ENCODE measurements at places on chromosomes 3 and 15.

- H3K36me3 ChIP-seq, result no peaks in the 10 kb centered on the region
- no peak for DNase-seq
- H3K27me3 ChIP-seq, result peaks cover 4% of the 10 kb centered on the region
Measured at GRCh38 chr15:68620721-68621527, 42.1 kb downstream of the CORO2B start.

DNA sequence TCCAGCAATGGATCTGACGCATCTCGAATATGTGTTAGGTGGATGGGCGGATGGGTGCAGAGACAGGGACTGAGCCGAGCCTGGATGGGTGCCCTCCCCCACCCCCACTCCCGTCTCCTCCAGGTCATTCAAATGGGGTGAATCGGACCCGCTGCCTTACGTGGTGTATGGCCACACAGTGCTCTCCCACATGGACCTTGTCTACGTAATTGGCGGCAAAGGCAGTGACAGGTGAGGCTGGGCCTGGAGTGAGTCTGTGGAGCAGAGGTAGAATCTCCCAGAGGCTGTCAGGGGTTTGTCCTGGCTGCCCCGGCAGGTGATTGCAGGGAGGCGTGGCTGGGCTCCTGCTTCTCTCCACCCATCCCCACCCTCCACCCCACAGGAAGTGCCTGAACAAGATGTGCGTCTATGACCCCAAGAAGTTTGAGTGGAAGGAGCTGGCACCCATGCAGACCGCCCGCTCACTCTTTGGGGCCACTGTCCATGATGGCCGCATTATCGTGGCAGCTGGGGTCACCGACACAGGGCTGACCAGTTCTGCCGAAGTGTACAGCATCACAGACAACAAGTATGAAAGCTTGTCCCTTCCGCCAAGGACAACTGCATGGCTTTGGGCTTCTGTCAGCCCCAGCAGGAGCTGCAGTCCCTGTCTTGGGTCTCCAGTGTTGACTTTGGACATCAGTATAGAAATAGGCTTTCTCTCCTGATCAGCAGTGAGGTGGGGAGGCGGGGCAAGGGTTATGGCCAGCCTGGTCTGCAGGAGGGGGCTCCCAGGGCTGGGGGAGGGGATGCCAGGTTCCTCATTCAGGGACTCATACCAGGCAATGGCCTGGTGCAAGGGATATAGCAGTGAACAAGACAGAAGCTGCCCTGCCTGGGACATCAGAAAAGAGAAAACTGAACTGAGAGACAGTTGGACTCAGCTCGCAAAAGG is 3.4 kb downstream of the KLHL40 start:
- peaks cover 15% of the 10 kb centered on the region for H3K27me3 ChIP-seq
- H3K4me1 ChIP-seq, result no peaks in the 10 kb centered on the region
- H3K4me3 ChIP-seq, result no peak overlapping the region

DNA sequence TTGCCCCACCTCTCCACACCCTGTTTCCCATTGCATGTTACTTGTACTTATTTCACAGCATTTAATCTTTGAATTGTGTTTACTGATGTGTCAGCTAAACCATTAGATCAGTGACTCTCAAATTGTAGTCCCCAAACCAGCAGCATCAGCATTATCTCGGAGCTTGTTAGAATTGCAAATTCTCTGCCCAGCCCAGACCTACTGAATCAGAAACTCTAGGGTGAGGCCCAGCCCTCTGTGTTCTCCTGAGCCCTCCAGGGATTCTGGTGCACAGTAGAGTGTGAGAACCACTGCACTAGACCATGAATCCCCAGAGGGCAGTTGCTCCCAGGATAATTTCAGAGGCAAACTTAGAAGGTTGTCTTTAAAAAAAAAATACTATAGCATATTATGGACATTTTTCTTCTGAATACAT is 13.0 kb downstream of the PLD1 start:
- H3K4me1 ChIP-seq, result peaks cover 3% of the 10 kb centered on the region
- no peaks in the 10 kb centered on the region for H3K36me3 ChIP-seq
- no peak for DNase-seq
- peaks cover under 1% of the 10 kb centered on the region for H3K27me3 ChIP-seq
- H3K4me3 ChIP-seq, result no peak overlapping the region
- H3K27ac ChIP-seq, result no peak overlapping the region

DNA sequence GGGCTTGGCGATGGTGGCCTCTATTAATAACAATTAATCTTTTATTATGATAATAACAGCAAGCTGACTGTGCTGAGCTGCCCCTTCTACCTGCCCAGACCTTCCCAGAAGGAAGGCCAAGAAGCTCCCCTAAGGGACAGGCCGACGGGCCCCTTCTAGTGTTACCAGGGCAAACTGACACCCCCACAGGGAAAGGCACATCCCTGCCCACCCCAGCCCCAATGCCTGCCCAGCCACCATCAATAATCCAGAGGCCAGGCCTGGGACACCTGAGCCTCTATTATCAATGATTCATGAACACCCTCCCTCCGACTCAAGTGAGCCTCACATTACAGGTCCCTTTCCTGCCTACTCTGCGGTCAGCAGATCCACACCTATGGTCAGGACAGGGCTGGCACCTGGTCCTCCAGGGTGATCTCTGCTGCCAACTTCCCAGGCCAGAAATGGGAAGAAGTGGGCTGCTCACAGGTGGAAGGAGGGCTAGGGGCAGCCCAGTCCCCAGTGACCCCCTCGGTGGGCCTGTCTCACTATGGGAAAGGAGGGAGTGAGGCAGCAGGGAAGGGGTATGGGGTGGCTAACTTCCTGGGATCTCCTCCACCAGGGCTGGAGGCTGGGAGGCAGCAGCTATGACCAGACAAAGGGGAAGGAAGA is 1.8 kb downstream of the TWF2 start:
- H3K36me3 ChIP-seq, result peaks cover 43% of the 10 kb centered on the region
- no peak for DNase-seq
- no peaks in the 10 kb centered on the region for H3K27me3 ChIP-seq
- peak overlapping the region; percentile 21 for H3K27ac ChIP-seq

DNA sequence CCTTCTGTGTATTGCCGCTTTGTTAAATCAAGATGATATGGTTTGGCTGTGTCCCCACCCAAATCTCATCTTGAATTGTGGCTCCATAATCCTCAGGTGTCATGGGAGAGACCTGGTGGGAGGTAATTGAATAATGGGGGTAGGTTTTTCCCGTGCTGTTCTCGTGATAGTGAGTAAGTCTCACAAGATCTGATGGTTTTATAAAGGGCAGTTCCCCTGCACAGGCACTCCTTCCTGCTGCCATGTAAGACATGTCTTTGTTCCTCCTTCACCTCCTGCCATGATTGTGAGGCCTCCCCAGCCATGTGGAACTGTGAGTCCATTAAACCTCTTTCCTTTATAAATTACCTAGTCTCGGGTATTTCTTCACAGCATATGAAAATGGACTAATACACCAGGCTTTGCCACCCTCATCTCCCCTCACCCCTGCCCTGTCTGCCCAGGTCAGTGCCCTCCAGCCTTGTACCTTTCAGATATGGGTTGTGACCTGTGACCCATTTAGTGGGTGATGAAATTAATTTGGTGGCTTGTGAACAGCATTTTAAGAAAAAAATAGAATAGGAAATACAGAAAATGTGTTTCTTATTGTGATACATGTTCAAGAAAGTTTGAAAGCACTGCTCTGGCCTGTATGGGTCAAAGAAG is 56.1 kb upstream of the MCF2L2 start:
- peaks cover 6% of the 10 kb centered on the region for H3K4me1 ChIP-seq
- no peak overlapping the region for H3K27ac ChIP-seq
- peaks cover 3% of the 10 kb centered on the region for H3K36me3 ChIP-seq
- no peak overlapping the region for H3K4me3 ChIP-seq
- DNase-seq, result no peak
- no peaks in the 10 kb centered on the region for H3K27me3 ChIP-seq

- H3K36me3 ChIP-seq, result no peaks in the 10 kb centered on the region
- peaks cover 49% of the 10 kb centered on the region for H3K27me3 ChIP-seq
- DNase-seq, result no peak
- no peak overlapping the region for H3K27ac ChIP-seq
- H3K4me3 ChIP-seq, result no peak overlapping the region
Measured at GRCh38 chr15:80208758-80209734, 43.0 kb downstream of the CTXND1 start.

DNA sequence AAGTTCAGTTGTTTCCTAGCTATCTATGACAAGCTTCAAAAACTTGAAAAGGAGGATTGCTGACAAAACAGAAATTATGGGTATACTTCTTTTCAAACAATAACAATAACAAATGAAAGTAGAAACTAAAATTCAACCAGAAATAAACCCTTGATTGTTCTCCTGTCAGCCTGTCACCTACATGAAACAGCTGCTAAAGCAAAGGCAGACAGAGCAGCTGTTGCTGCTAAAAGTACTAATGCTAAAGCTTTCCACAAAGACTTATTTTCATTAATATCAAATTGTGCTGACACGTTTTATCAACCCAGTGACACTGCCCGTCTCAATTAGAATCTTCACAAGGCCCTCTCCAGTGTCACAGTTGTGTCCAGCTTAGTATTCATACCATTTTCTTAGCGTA is 533.2 kb upstream of the GBE1 start:
- H3K4me3 ChIP-seq, result no peak overlapping the region
- H3K27me3 ChIP-seq, result no peaks in the 10 kb centered on the region
- H3K27ac ChIP-seq, result no peak overlapping the region
- H3K36me3 ChIP-seq, result no peaks in the 10 kb centered on the region

GRCh38 chr3:50211930-50212329 is 6.9 kb downstream of the SLC38A3 start:
- no peaks in the 10 kb centered on the region for H3K36me3 ChIP-seq
- no peak for DNase-seq
- no peaks in the 10 kb centered on the region for H3K4me1 ChIP-seq
- peaks cover 11% of the 10 kb centered on the region for H3K27me3 ChIP-seq

DNA sequence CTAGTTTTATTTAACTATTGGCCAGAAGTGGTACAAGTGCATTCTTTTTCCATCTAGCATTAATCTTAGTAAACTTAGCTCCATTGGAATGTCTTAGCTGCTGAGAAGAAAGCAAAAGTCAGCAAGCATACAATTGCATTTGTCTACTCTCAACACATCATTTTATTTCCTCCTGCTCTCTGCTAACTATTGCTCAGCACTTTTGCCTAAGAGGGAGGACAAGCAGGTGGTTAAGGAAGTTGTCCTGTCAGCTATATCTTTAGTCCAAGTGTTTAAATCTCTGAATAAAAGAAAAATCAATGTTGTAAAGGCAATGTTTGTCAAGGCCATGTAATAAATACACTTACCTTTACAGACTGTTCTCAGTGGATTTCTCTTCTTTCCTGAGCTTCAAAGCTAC is 51.0 kb downstream of the FHIT start:
- DNase-seq, result no peak
- no peaks in the 10 kb centered on the region for H3K36me3 ChIP-seq
- no peaks in the 10 kb centered on the region for H3K27me3 ChIP-seq
- H3K27ac ChIP-seq, result no peak overlapping the region

- no peaks in the 10 kb centered on the region for H3K27me3 ChIP-seq
- H3K27ac ChIP-seq, result no peak overlapping the region
- H3K36me3 ChIP-seq, result no peaks in the 10 kb centered on the region
- DNase-seq, result no peak
Measured at GRCh38 chr3:116390318-116390717, 55.0 kb downstream of the LSAMP start.

GRCh38 chr3:69970827-69971226 is 28.7 kb upstream of the SAMMSON start:
- H3K27ac ChIP-seq, result no peak overlapping the region
- no peaks in the 10 kb centered on the region for H3K4me1 ChIP-seq
- no peak overlapping the region for H3K4me3 ChIP-seq
- no peak for DNase-seq

- no peaks in the 10 kb centered on the region for H3K4me1 ChIP-seq
- no peaks in the 10 kb centered on the region for H3K36me3 ChIP-seq
- H3K27ac ChIP-seq, result no peak overlapping the region
- DNase-seq, result no peak
- no peak overlapping the region for H3K4me3 ChIP-seq
- peaks cover 21% of the 10 kb centered on the region for H3K27me3 ChIP-seq
Measured at GRCh38 chr15:57948351-57949289, 116.9 kb downstream of the ALDH1A2 start.

GRCh38 chr15:39232512-39232911 is 348.4 kb upstream of the THBS1 start:
- no peaks in the 10 kb centered on the region for H3K36me3 ChIP-seq
- peaks cover 10% of the 10 kb centered on the region for H3K4me1 ChIP-seq
- DNase-seq, result no peak
- no peak overlapping the region for H3K27ac ChIP-seq
- peaks cover 8% of the 10 kb centered on the region for H3K27me3 ChIP-seq
- no peak overlapping the region for H3K4me3 ChIP-seq

DNA sequence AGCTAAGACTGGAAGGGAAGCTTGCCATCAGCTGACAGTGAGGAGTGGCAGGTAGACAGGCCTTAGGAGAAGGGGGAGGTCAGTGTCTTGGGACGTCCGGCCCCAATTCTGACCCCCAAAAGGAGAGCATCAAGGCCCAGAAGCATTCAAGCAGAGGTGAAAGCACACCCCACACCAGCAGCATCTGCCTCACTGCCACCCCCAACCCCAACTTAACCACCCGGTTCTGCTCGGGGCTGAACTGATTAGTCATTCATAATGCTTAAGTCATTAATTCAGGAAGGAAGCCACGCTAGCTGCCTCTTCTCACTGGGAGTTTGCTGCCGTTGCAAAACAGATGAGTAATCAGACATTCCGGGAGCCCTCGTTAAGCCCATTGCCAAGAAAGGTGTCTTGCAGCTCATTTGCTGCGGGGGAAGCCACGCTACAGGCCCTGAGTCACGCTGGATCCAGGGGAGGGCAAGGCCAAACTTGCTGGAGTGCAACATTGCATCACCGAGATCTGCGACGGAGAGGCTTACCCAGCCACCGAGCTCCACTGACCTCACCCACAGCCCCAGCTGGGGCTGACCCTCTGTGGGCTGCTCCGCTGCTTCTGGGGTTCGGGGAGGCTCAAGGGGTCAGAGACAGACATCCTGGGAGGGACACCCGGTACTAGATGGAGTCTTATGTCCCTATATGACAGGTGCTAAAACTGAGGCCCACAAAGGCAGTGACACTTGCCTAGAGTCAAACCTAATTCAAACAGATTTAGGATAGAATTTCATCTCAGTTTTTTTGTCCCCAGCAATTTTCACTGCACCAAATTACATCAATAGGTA is 46.4 kb upstream of the HES1 start:
- no peak for DNase-seq
- H3K27ac ChIP-seq, result no peak overlapping the region
- H3K36me3 ChIP-seq, result no peaks in the 10 kb centered on the region
